Breast epithelium (tissue), 4 donors: ENCODE measurements at places on chromosomes 12 and 14. TPM values are rescaled to one million over a fixed set of nuclear protein-coding genes. Genes with fewer than 3 reads are reported as not detected.

- peaks cover 29% of the 10 kb centered on the region for H3K36me3 ChIP-seq
- no peaks in the 10 kb centered on the region for H3K4me1 ChIP-seq
- no peak for DNase-seq
- H3K27me3 ChIP-seq: no peaks in the 10 kb centered on the region
These were observed 24.3 kb upstream of the SUPT16H start for GRCh38 chr14:21408147-21408546.

Gene IRAK3
- 88.8 TPM for total RNA-seq

DNA sequence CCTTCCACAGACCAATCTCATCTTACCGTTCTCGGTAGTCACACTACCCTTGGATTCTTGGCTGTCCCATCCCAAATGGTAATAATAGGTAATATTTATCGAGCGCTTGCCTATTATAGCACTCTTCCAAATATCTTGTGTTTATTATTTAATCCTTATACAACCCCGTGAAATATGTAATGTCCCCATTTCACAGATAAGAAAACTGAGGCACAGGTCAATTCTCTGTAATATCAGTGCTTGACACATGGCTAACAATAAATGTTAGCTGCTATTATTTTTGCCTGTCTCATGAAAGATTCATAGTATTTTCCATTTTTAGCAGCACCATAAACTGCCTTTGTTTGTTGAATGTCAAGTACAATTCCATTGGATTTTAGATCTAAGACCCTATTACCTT is 4.5 kb downstream of the TMX1 start:
- H3K4me3 ChIP-seq: no peak overlapping the region
- no peaks in the 10 kb centered on the region for H3K4me1 ChIP-seq
- H3K36me3 ChIP-seq: no peaks in the 10 kb centered on the region
- H3K27ac ChIP-seq: no peak overlapping the region

- H3K4me1 ChIP-seq: no peaks in the 10 kb centered on the region
- no peak overlapping the region for H3K4me3 ChIP-seq
- H3K36me3 ChIP-seq: no peaks in the 10 kb centered on the region
- no peak overlapping the region for H3K27ac ChIP-seq
These were observed 35.8 kb upstream of the RNU6-7 start for GRCh38 chr14:32166029-32166428.

DNA sequence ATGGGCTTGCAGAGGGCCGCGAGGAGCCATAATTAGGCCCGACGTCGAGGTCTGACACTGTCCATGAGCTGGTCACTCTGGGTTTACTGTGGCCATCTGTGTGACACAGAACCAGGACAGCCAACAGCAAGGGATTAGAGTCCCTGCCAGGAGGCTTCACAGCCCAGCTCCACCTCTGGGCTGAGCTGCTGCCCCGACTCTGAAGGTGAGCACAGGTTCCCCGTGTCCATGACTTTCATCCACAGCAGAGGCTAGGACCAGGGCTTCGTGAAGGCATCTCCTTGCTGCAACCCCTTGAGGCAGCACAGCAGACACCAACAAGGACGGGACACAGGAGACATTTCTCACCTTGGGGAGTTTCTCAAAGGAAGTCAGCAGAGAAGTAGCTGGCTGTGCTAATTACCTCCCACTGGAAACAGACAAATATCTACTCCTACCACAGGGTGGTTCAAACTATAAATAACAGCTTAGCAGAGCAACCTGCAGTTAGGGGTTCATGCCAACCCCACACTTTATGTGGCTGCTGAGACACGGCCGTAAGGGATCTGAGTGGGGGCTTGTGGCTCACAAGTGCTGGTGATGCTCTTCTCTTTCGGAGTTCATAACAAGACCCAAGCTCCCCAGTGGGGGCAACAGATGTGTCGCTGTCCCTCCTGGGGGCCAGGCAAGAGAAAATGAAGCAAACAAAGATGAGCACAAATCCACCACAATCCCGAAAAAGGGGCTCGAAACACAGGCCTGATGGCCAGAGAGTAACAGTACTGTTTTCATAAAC is 29.2 kb downstream of the ZFYVE21 start:
- no peak overlapping the region for H3K27ac ChIP-seq
- H3K4me3 ChIP-seq: no peak overlapping the region

DNA sequence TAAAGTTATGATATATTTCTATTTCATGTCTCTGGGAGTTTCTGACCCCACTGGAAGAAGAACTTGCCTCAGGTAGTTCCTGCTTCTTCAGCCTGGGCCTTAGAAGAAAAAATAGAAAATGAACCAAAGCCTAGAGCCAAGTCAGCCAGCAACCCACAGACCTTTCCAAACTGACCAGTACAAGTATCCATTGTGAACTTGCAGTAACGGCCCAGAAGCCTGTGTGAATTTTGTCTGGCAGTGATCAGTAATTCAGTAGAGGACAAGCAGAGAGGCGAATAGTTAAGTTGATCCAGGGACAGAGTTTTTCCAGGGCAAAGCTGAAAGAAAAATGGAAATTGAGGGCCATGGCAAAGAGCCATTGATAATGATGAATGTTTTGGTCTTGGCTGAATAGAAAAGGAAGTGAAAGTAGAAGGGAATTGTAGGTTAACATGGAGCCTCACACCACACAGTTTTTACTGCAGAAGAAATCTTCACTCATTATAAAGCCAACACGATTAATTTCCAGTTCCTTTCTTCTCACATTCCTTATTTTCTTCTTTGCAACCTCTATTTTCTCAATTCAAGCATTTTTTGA is 311.8 kb downstream of the BTG1 start:
- no peaks in the 10 kb centered on the region for H3K36me3 ChIP-seq
- no peak overlapping the region for H3K4me3 ChIP-seq
- no peak overlapping the region for H3K27ac ChIP-seq
- DNase-seq: no peak
- H3K4me1 ChIP-seq: no peaks in the 10 kb centered on the region
- no peaks in the 10 kb centered on the region for H3K27me3 ChIP-seq

- H3K4me1 ChIP-seq: peaks cover 6% of the 10 kb centered on the region
- no peak for DNase-seq
- H3K27me3 ChIP-seq: no peaks in the 10 kb centered on the region
- H3K27ac ChIP-seq: no peak overlapping the region
These were observed 23.2 kb downstream of the FOS start for GRCh38 chr14:75301666-75302325.

DNA sequence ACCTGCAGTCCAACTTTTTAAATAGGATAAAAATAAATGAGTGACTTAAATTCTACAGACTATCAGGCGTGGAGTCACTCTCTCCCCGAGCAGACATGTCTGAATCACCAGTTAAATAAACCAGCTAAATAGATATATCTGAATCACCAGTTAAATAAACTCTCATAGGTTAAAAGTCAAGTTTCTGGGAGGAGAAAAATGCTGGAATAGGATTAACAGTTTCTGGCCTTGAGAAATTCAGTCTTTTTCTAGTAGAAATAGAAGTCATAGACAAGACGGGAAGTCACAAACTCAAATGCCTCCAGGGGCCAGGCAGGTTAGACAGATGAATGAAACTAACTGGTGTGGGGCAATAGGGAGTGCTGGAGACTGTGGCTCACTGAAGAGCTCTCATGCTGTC is 258.6 kb upstream of the TMEM132C start:
- H3K4me3 ChIP-seq: no peak overlapping the region
- H3K4me1 ChIP-seq: no peaks in the 10 kb centered on the region
- no peak for DNase-seq
- no peaks in the 10 kb centered on the region for H3K27me3 ChIP-seq
- no peaks in the 10 kb centered on the region for H3K36me3 ChIP-seq

DNA sequence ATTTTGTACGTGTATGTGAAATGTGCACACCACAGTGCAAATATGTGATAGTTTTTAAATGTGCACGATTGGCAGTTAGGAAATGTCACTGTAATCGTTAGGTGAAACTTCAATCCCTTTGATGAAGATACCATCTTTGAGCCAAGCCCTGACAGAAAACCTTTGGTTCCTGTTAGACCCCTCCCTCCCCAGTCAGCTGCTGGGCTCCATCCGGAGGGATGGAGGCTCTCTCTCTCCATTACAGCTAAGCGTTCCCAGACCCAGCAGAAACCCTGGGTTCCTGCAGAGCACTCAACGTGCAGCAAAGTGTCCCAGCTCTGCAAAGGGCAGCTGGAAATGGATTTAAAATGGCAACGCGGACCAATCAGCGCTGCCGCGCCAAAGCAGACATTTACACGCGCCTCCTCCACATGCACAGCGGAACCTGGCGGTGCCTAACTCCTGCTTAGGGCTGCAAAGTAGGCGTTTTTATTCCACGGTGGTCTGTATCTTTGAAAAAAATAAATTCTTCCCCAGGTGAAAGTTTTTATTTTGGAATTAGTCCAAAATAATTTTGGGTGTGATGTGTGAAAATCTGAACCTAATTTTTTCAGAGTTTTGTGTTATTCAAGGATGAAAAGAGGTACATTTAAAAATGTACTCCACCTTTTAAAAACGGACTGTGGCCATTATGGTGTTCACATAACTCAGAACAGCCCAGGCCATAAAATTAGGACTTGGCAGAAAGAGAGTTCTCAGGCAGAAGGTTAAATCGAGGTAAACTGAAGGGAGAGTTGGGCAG is 1.4 kb upstream of the HMGA2 start:
- H3K4me1 ChIP-seq: no peaks in the 10 kb centered on the region
- DNase-seq: no peak
- H3K27ac ChIP-seq: no peak overlapping the region
- H3K27me3 ChIP-seq: peaks cover 58% of the 10 kb centered on the region
- H3K36me3 ChIP-seq: no peaks in the 10 kb centered on the region

- H3K4me3 ChIP-seq: no peak overlapping the region
- H3K27me3 ChIP-seq: no peaks in the 10 kb centered on the region
- no peak overlapping the region for H3K27ac ChIP-seq
These were observed 87.7 kb downstream of the C12orf75 start for GRCh38 chr12:105418229-105418628.

Gene SERPINA5
- 20.6 TPM for total RNA-seq

GRCh38 chr14:33408291-33408690 is 469.6 kb downstream of the NPAS3 start:
- no peaks in the 10 kb centered on the region for H3K4me1 ChIP-seq
- no peak overlapping the region for H3K27ac ChIP-seq
- H3K36me3 ChIP-seq: no peaks in the 10 kb centered on the region
- peak; percentile 17 for DNase-seq
- no peaks in the 10 kb centered on the region for H3K27me3 ChIP-seq
